ENCODE measurements at places on chromosomes 16 and 17.

DNA sequence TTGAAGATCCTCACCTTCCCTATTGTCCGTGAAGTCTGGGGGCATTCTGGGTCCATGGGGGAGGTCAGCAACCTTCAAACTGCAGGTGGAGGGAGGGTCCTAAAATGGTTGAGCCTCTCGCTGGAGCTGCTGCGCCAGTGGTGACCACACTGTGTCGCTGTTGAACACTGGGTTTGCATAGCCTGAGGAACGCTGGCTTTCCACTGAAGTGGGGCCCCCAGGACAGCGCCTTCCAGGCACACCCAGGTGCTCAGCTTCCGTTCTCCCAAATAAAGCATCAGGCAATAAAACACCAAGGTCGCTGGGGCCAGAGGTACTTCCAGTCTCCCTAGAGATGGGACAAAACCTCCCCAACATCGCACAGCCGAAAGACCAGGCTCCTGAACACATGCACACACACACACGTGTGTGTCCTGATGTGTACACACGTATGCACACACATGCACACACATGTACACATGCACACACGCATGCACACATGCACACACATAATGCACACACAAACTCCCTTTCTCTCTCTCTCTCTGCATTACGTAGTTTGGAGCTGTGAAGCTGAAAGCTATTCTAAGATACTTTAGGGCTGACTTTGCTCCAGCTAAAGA is 120.6 kb downstream of the IRF8 start:
- DNase-seq: no peak

- no peak for DNase-seq
These were observed 19.9 kb upstream of the CYTH1 start for GRCh38 chr17:78802008-78802407.

DNA sequence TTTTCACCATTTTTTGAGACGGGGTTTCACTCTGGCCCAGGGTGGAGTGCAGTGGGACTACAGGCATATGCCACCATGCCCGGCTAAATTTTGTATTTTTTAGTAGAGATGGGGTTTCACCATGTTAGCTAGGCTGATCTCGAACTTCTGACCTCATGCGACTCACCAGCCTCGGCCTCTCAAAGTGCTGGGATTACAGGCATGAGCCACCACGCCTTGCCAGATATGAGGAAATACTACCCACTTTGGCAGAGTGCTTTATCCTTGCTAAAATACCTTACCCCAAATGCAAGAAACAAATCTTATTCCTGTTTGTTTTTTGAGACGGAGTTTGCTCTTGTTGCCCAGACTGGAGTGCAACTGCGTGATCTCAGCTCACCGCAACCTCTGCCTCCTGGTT is 62.9 kb upstream of the MGAT5B start:
- DNase-seq: no peak

DNA sequence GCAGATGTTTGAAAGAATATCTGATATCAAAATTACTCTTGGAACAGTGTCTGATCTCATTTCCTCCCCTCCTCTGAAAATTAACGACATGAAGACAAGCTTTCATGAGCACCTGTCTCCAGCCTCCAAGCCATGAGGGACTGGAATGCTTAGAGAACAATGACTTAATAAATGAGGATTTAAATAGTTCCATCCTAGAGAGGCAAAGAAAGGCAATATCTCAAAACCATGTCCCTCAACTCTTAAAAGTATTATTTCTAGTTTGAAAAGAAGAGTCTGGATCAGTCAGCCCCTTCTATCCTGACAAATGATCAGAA is 137.5 kb downstream of the ANKFN1 start:
- no peak for DNase-seq

DNA sequence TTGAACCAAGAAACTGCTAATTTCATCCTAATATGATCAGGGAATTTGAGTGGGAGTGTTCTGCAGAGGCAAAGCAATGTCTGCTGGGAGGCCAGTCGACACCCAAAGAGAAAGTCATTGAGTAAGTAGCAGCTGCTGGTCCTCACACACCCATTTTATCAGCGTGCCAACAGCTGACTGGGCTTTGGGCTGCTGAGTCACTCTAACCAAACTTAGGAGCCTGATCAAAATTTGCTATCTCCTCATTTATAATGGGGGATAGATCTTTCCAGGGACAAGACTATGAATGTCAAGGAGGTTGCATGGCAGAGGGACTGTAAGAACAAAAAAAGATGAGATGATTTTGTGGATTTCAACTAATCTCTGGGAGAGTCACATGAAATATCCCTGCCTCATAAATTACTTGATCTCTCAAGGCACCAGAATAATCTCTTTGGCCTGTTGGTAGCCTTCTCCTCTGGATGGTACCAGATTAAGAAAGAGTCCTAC is 32.9 kb downstream of the CPSF4L start:
- DNase-seq: no peak

DNA sequence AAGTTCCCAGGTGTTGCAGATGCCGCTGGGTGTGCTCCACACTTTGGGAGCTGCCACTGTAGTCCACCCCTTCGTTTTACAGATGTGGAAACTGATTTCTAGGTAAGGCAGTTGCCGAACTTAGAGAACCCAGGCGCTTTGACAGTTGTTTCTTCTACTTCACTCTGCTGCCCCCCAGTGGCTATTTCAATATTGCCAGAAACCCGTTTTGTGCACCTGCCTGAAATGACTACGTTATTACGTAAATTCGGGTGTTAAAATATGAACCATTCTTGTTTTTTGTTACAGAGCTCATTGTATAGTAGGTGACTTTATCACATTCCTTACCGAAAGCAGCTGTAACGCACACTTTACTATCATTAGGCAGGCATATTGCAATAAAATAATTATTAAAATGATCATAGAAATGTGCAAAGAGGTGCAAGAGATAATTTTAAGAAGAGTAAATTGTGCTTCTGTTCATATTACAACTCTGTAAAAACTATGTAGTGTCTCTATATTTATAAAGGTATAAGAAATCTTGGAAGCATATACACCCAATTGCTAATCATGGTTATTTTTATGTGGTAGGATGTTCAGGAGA is 44.9 kb downstream of the OTOA start:
- DNase-seq: peak; percentile 76

GRCh38 chr16:29789775-29790182 is 772 bp upstream of the KIF22 start:
- no peak for DNase-seq

- DNase-seq: peak; percentile 76
These were observed 92.0 kb upstream of the CHMP6 start for GRCh38 chr17:80899402-80900268.

- DNase-seq: no peak
These were observed 821 bp downstream of the C16orf86 start for GRCh38 chr16:67667453-67667816.

- DNase-seq: no peak
These were observed 1.3 kb downstream of the AKAP1 start for GRCh38 chr17:57086069-57086930.

- DNase-seq: no peak
These were observed 20.7 kb downstream of the PIK3R6 start for GRCh38 chr17:8846768-8847211.

GRCh38 chr16:26981266-26981938 is 85.3 kb upstream of the C16orf82 start:
- no peak for DNase-seq

- DNase-seq: peak; percentile 22
These were observed 415.1 kb downstream of the NPIPA8 start for GRCh38 chr16:17921357-17921978.

GRCh38 chr17:16371742-16372141 is 9.1 kb upstream of the UBB start:
- DNase-seq: no peak

DNA sequence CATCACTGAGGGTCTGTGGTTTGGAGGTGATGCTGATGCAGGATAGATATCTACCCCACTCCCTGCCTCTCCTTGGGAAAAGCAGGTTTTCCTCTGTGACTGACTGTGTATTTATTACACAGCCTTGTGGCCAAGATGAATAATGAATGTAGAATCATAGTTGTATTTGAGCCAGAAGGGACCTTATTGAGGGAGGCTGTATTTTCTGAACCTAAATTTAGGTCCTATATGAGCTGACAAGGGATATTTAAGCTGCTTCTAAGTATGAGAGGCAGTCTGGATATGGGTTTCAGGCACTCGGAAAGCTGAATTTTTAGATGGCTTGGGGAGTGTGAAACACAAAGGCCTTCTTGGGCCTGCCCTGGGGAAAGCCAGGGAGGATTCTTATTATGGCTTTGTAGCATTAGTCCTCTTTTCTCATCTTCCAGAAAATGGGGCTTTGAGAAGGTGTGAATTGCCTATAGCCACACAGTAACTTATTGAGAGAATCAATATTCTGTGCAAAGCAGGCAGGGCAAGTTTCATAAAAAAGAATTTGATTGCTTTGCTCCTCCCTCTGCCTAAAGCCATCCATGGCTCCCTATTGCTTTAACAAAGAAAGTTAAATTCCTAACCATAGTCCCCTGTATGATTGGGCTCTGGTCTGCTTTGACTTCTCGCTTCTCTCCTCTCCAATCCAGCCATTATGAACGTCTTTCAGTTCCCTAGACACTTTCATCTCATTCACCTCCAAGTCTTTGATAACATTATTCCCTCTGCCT is 144.8 kb downstream of the SHISA9 start:
- no peak for DNase-seq

All from stimulated activated CD4-positive, alpha-beta T cell treated with anti-CD3 and anti-CD28 coated beads, Interleukin-4, amount 100 ng/mL, for 4 hours (primary cell).